Stimulated activated CD8-positive, alpha-beta memory T cell treated with anti-CD3 and anti-CD28 coated beads, Interleukin-15, amount 100 ng/mL, for 48 hours (primary cell): ENCODE measurements at places on chromosomes 11 and 22.

DNA sequence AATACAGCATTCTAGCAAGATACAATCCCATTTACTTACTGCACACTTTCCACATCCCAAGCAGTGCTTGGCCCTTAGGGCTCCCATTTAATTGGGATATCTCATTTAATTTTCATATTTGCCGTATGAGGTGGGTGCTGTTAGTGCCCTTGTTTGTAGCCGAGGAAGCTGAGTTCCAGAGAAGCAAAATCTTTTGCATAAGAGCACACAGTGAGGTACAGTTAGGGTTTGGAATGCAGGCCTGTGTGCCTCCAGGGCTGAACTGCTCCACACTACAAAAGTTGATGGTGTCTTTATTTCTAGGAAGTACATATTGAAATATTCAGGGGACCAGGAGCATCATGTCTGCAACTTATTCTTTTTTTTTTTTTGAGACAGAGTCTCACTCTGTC lies 15.5 kb upstream of the TIMP3 start:
- no peak for DNase-seq

- DNase-seq = no peak
Observed at GRCh38 chr11:131875611-131876010, 505.2 kb downstream of the NTM start.

GRCh38 chr11:117950993-117951961 lies 22.1 kb upstream of the TMPRSS13 start:
- DNase-seq = no peak

DNA sequence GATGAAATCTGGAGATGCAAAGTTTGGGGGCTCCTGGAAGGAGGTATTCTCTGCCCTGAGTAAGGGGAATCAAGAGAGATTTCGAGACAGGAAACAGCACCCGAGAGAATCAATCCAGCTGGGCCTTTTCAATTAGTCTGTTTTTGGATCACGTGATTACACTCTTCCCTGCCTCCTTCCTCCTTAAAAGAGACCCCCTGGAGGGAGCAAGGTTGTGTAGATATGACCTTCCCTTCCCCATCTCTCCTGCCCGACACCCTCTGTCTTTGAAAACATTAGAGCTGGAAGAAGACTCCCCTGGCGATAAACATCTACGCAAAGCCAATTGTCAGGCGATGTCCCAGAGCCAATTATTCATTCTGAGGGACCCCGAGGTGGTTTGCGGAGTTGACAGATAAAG lies 407.9 kb downstream of the MIAT start:
- DNase-seq = no peak

GRCh38 chr11:132728026-132728425 lies 804.3 kb downstream of the OPCML start:
- no peak for DNase-seq

DNA sequence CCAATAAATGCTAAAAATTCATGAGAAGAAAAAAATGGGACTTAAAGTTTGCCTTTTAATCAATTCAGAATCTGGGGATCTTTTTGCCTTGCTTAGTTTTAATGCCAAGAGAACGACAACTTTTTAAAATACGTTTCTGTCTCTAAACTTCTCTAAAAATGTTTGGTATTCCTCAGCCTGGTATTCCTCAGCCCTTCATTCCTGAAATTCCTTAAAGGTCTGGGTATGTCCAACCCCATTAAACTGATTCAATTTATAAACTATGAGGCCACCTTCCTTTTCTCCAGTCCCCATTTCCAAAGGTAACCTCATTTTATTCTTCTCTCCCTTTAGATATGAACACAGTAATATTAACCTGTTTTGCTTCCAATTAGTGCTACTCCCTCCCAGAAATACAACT lies 16.6 kb downstream of the POLA2 start:
- DNase-seq = no peak

GRCh38 chr11:111410951-111411350 lies 31.9 kb upstream of the POU2AF1 start:
- DNase-seq = no peak

GRCh38 chr11:86749376-86749775 lies 51.0 kb upstream of the PRSS23 start:
- no peak for DNase-seq

- no peak for DNase-seq
Observed at GRCh38 chr11:60992842-60993409, 21.4 kb downstream of the CD6 start.

GRCh38 chr22:42997582-42998090 lies 17.3 kb downstream of the PACSIN2 start:
- no peak for DNase-seq

DNA sequence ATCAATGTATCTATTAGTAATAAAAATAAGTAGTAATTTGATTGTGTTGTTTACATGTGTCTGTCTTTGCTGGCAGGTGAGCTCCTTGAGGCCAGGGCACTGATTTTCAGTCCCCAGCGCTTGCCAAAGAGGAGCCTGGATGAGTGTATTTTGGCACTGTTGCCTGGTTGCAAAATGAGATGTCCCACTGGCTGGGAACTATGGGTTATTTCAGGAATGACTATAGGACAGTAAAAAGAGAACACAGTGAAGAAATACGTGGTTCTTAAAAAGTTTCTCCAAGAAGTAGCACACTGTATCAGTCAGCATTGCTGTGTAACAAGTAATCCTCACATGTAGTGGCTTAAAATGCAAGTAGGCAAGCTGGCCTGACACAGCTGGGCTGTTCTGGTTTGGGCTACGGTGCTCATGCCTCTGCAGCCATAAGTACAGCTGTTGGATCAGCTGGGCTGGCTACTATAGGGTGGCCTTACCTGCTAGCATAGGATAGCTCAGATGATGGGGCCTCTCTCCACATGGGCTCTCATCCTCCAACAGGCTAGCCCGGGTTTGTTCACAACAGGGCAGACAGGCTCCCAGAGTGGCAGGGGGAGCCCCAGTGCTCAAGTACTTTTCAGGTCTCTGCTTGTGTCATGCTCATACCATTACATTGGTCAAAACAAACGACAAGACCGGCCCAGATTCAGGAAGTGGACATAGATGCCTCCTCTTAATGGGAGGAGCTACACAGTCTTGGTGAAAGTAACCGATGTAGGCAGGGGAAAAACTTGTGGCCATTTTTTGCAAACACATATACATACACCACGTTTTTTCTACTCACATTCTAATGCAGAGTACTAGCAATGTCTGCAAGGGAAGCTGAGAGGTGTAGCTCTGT lies 399.1 kb downstream of the LARGE1 start:
- DNase-seq = no peak
